CD4-positive, alpha-beta T cell treated with Interleukin-10 for 1 hour (primary cell): ENCODE measurements at places on chromosomes 6 and 20.

DNA sequence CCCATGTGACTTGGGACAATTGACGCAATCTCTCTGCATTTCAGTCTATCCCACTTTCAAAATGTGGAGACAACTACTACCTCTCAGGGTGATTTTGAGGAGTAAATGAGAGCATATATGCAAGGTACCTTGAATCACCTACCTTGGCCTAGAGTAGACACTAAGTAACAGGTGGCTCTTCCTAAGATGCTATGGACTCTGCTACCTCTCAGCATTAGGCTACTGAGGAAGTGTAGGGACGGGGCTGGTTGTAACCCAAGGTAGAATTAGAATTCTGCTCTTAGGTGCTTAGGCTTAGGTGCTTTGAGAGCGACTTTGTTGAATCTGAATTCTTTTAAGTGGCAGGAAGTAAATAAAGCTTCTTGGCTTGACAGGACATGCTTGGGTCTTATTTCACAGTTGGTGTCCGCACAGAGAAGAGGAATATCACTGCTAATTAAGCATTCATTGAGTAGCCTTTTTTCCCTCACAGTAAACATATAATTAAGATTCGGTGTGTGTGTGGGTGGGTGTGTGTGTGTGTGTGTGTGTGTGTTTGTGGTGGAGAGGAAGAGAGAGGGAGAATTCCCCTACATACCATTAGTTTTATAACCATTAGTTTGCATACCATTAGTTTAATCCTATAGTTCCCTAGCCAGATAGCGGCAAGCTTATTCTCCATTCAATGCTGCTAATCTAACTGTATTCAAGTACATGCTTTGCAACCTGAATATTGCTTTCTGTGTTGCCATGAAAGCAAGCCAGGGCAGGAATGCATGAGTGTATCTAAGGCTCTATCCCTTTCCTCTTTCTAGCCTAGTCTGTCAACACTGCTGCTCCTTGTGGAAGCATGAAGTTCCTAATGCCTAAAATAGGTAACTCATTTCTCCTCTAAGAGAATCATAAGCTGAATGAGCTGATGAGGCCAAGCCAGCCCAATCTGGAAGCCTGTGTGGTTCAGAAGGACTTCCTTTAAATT lies 112.5 kb downstream of the IPCEF1 start:
- DNase-seq: peak; percentile 44

- no peak for DNase-seq
Observed at GRCh38 chr6:109389650-109390274, 7.5 kb upstream of the CD164 start.

- peak; percentile 47 for DNase-seq
Observed at GRCh38 chr6:35497571-35498421, 917 bp upstream of the TEAD3 start.

GRCh38 chr6:21467091-21467490 lies 126.5 kb upstream of the SOX4 start:
- DNase-seq: no peak

DNA sequence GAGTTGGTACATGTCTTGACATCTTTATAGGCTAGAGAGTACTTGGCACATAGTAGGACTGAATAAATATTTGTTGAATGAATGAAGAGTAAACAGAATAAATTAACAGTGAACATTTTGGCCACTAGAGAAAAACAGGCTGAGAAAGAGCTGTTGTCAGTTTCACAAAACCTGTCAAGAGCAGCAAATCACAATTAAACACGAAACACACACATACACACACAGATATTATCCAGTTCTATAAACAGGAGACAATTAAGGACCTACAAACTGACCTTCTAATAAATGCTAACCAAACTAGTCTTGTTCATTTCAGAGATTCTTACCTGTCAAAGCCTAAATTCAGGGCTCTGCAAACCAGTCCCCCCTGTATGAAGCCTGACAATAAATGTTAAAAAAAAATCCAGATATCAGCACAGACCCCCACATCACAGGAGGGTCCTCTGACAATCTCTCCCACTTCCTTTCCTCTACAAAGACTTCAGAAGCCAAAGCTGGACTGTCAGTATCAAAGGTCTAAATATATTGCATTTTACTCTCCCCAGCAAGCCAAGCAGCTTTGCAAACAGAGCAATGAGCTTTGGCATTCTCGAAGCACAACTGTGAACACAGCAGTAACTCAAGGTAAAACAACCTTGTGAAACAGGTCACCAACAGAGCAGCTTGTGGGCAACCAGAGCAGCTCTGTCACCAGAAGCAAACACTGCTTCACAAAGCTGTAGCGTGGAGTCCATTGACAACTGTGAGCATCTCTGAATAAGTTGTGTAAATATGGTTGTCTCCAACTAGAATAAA lies 229.9 kb downstream of the TBXT start:
- no peak for DNase-seq

- DNase-seq: no peak
Observed at GRCh38 chr6:41072836-41073202, at the start of gene NFYA. Gene NFYA (plus strand): TSS chr6:41072974. CDS start chr6:41079090, 6,116 bp downstream.

GRCh38 chr6:11033825-11034224 lies 10.3 kb downstream of the ELOVL2 start:
- DNase-seq: no peak

GRCh38 chr20:61539706-61540360 lies 287.8 kb downstream of the CDH4 start:
- DNase-seq: no peak

- no peak for DNase-seq
Observed at GRCh38 chr6:158002249-158002950, 20.7 kb downstream of the SYNJ2 start.

GRCh38 chr20:59571551-59572314 lies 32.6 kb upstream of the PHACTR3 start:
- peak; percentile 54 for DNase-seq

- no peak for DNase-seq
Observed at GRCh38 chr6:150392452-150393220, 23.8 kb downstream of the IYD start.

DNA sequence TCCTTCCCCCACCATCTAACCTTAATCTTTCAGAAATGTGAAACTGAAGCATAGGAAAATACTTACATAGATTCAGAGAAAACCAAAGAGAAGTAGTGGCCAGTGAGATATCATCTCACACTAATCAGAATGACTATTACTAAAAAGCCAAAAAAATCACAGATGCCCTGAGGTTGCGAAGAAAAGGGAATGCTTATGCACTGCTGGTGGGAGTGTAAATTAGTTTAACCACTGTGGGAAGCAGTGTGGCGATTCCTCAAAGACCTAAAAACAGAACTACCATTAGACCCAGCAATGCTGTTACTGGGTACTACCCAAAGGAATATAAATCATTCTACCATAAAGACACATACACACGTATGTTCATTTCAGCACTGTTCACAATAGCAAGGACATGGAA lies 9.2 kb upstream of the PREX1 start:
- no peak for DNase-seq

DNA sequence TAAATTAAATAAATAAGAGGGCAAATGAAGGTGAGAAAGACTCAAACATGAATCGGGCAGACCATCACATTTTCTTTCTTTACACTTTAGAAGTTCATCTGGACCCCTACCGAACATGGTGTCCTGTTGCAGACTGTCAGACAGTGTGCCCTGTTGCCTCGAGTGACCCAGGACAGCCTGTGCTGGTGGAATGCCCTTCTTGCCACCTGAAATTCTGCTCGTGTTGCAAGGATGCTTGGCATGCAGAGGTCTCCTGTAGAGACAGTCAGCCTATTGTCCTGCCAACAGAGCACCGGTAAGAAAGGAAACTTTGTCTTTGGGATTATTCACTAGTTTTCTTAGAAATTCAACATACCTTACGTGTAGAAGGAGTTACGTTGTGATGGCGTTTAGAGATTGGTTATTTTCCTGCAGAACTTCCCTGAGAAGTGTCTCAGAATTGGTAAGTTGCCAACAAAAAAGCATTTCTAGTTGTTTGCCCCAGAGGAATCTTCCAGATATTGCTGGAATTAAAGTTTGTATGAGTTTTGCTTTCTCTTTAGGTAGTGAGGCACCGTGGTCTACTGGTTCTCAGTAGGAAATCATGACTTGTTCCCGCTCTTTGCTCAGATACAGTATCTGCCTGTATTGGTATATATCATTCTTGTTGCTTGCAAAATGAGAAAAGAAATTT lies 70.1 kb downstream of the RNF144B start:
- no peak for DNase-seq

GRCh38 chr6:116465246-116465645 lies 4.1 kb downstream of the CALHM6 start:
- no peak for DNase-seq

- DNase-seq: no peak
Observed at GRCh38 chr6:146903451-146903850, 300.8 kb upstream of the STXBP5 start.

DNA sequence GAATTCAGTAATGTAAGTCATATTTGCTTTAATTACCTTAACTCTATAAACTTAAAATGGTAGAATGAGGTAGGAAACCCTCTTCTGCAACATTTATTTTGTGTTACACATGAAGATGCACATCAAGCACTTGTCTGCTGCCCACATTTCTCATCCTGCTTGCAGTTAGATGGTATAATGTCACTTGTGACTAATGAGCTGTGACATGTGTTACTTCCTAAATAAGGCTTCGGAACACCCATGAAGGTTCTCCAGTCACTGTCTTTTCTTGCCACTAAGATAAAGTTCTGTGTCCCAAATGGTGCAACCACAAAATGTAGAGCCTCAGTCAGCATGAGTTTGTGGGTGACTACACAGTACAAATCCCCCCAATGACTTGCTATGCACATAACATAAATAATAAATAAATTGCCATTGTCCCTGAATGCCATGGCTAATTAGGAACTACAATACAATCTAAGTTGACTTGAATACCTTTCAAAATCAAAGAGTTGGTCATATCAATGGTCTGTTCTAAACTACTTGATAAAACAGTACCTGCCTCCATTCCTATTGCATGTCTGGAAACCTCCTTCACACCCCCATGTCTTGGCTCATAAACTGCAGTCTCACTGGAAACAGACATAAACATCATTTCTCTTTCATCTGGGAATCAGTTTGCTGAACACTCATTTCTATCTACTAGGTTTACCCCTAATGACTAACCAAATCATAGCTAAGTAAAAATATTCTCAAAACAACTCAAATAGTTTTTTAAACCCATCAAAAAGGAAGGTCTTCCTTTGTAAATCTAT lies 157.2 kb downstream of the PTPRK start:
- no peak for DNase-seq
